ENCODE measurements at places on chromosomes 6 and 20. TPM values are rescaled to one million over a fixed set of nuclear protein-coding genes. Genes with fewer than 3 reads are reported as not detected.

TREM1 gene
- 1.3 TPM for total RNA-seq

SMPDL3A gene
- total RNA-seq, result 12.2 TPM

SOBP gene
- total RNA-seq, result 30.0 TPM

KIF6 gene
- 4.8 TPM for total RNA-seq

GRCh38 chr6:169997930-169998218, 246.5 kb downstream of the ERMARD start:
- no peak overlapping the region for H3K4me3 ChIP-seq
- no peak overlapping the region for H3K27ac ChIP-seq
- no peak for DNase-seq
- H3K36me3 ChIP-seq, result peaks cover 1% of the 10 kb centered on the region

GRCh38 chr6:111423960-111424846, 58.8 kb downstream of the REV3L start:
- H3K27ac ChIP-seq, result peak overlapping the region; percentile 53
- no peaks in the 10 kb centered on the region for H3K27me3 ChIP-seq
- H3K36me3 ChIP-seq, result no peaks in the 10 kb centered on the region
- no peak overlapping the region for H3K4me3 ChIP-seq
- no peaks in the 10 kb centered on the region for H3K4me1 ChIP-seq

GRCh38 chr20:12737900-12738299, 270.9 kb upstream of the SPTLC3 start:
- no peaks in the 10 kb centered on the region for H3K36me3 ChIP-seq
- H3K27me3 ChIP-seq, result no peaks in the 10 kb centered on the region
- no peak for DNase-seq
- no peaks in the 10 kb centered on the region for H3K4me1 ChIP-seq
- no peak overlapping the region for H3K27ac ChIP-seq

DNA sequence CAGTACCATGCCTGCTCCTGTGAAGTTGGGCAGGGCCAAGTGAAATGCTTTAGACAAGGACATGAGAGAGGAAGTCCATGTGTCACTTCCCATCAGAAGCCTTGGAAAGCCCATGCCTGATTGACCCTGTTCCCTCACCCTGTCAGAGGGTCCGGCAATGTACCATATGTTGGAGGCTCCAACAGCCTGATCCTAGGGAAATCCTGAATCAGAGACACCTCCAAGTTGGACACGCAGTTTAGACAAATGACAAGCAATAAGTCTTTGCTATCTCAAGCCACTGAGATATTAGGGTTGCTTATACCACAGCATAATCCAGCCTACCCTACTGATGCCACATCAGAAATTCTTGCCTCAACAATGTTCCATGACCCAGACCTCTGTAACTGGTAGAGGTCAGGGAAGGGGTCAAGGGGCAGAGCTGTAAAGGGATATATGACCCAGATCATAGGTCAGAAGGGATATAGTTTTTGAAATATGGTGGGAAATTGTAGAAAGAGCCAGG, 174.8 kb downstream of the HACE1 start:
- no peak overlapping the region for H3K27ac ChIP-seq
- DNase-seq, result no peak
- H3K4me1 ChIP-seq, result no peaks in the 10 kb centered on the region
- H3K36me3 ChIP-seq, result no peaks in the 10 kb centered on the region
- H3K4me3 ChIP-seq, result no peak overlapping the region

DNA sequence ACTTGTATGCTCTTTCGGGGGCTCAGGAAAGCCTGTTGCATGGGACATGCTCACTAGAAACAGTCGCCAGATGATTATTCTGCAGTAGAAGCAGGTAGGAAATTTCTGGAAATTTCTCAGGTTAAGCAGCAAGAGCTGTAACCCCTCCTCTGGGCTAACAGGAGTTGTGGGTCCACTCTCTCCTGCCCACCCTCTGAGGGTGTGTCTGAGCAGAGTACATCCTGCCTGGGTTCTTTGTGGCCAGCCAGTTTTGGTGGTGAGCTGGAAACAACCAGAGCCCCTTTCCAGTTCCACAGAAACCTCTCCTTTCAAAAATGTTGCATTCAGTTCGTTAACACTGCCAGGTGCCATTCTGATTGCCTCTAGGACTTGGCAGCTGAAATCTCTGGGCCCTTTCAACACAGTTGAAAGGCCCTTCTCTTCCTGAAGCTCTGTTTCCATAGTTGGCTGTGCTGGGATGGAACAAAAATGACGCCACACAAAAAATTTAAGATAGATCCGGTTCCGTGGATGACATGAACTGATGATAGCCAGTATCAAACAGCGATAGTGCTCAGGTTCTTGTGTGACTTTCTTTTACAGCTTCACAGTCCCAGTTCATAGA, 38.5 kb downstream of the PLCG1 start:
- H3K4me1 ChIP-seq, result peaks cover 76% of the 10 kb centered on the region
- H3K27ac ChIP-seq, result peak overlapping the region; percentile 49
- DNase-seq, result peak; percentile 66
- no peaks in the 10 kb centered on the region for H3K27me3 ChIP-seq
- no peak overlapping the region for H3K4me3 ChIP-seq
- peaks cover 56% of the 10 kb centered on the region for H3K36me3 ChIP-seq

- H3K27me3 ChIP-seq, result no peaks in the 10 kb centered on the region
- H3K4me1 ChIP-seq, result no peaks in the 10 kb centered on the region
- no peaks in the 10 kb centered on the region for H3K36me3 ChIP-seq
- DNase-seq, result no peak
Observed at GRCh38 chr20:61023612-61024011, 228.4 kb upstream of the CDH4 start.

DNA sequence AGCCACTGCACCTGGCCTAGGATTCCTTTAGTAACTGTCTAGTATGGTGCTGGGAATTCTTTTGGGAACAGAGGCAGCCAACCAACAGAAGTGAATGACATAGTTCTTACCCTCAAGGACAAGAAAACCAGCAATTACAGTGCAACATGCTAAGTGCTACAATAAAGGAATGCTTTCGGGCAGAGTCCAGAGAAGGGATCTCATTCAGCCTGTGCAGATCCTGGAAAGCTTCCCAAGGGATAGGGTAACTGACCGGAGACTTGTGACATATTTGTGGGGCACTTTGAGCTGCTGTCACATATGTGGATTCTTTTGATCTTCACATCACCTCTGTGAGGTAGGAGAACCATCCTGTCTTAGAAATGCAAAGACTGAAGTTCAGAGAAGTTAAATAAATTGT, 46.8 kb downstream of the C6orf15 start:
- no peak overlapping the region for H3K4me3 ChIP-seq
- H3K36me3 ChIP-seq, result no peaks in the 10 kb centered on the region
- peak; percentile 77 for DNase-seq
- H3K4me1 ChIP-seq, result peaks cover 18% of the 10 kb centered on the region
- H3K27me3 ChIP-seq, result no peaks in the 10 kb centered on the region

- peaks cover 34% of the 10 kb centered on the region for H3K4me1 ChIP-seq
- no peak for DNase-seq
- H3K36me3 ChIP-seq, result no peaks in the 10 kb centered on the region
- H3K4me3 ChIP-seq, result no peak overlapping the region
Observed at GRCh38 chr20:37265152-37265551, 3.5 kb upstream of the GHRH start.

GRCh38 chr6:22145823-22146677, 150.8 kb downstream of the PRL start:
- peak overlapping the region; percentile 80 for H3K27ac ChIP-seq
- H3K4me3 ChIP-seq, result peak overlapping the region; percentile 53
- H3K4me1 ChIP-seq, result peaks cover 16% of the 10 kb centered on the region
- no peaks in the 10 kb centered on the region for H3K27me3 ChIP-seq
- H3K36me3 ChIP-seq, result no peaks in the 10 kb centered on the region
- DNase-seq, result peak; percentile 97

Measured in spinal cord (tissue), 10 donors.